NCI-H2171 (cell line): ENCODE measurements at places on chromosomes 1 and 21.

DNA sequence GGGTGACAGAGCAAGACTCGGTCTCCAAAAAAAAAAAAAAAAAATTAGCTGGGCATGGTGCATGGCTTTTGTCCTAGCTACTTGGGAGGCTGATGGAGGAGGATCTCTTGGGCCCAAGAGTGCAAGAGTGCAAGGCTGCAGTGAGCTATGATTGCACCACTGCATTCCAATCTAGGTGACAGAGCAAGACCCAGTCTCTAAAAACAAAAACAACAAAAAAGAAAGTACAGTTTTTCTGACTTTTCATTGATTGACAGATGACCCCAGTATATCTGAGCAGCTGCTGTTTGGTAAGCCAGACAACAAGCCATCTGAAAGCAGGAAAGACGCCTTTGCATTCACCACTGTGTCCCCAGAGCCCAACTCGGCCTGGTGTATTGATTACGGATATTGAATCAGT, 10.9 kb upstream of the DPT start:
- no peak for DNase-seq

GRCh38 chr1:203440771-203441170, 34.8 kb upstream of the PRELP start:
- no peak for DNase-seq

DNA sequence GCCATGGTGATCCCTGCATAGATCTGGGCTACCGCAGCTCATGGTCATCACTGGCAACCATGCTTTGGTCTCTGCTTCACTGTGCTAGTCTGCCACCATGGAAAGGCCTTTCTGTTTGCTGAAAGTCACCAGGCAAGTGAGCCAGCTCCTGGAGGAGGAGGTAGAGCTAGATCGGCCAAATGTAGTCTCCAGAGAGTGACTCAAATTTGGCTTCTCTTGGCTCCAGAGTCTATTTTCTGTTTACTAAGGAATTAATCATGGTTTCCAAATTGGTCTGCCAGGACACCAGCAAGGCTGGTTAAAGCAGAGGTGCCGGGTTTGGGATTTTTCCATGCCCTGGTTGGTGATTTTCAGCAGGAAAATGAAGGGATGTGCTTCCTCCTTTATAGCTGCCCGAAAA, 52.7 kb upstream of the IVNS1ABP start:
- DNase-seq: no peak

DNA sequence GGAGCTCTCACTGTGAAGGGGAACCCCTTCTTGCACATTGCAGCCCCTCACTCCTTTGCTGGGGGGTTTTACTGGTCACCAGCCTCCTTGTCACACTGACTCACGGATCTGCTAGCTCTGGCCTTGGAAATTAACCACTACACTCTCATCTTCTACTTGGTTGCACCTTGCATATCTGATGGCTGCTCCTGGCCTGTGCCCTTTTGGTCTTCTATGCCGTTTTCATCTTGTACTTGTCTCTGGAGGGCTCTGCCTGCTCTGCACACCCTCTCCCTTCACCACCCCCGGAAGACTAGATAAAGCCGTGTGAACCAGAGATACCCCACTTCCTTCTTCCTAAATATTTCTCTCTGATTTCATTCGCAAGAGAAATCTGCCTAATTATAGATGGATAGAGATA, 44.6 kb downstream of the CD247 start:
- no peak for DNase-seq

DNA sequence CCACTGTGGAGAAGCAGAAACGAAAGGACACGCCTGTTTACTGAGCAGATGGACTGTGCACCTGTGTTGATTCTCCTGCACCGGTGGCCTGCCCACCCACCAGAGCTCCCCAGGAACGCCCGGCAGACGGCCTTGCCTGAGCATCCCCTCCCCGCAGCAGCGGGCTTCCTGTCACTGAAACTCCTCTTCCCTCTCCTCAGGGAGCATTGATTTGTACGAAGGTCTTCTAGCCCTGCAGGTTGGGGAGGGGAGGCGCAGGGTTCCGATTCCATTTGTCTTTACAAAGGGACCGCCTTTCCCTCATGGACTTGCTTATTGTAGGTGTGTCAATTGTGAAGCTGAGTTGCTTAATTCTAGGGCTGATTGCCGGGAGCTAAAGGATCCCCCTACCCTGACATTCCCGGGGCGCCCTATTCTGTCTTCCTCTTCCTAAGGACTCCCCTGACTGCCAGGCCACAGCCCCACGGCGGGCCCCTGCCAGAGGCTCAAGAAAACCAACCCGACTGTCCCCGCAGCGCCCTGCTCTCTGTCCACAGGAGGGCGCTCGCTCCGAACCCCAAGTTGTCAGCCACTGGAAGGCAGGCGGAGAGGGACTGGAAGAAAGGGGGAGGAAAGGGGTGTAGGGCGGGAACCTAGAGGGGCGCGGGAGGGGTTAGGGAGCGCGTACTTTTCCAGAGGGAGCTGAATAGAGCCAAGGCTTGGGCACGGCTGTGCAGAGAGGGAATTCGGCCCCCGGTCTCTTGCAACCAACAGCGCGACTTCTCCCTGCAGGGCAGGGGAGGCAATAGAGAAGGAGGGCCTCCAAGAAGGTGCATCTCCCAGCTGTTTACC, 2.8 kb downstream of the S100A6 start:
- DNase-seq: peak; percentile 84

- DNase-seq: no peak
Observed at GRCh38 chr1:10916311-10916710, 96.1 kb upstream of the TARDBP start.

- peak; percentile 20 for DNase-seq
Observed at GRCh38 chr1:72284348-72285073, 2.2 kb upstream of the NEGR1 start.

- DNase-seq: no peak
Observed at GRCh38 chr1:32919811-32920733, 18.9 kb upstream of the TMEM54 start.

- DNase-seq: no peak
Observed at GRCh38 chr1:209704584-209704983, at the start of gene HSD11B1. Gene HSD11B1, plus strand, starts transcription at chr1:209704846. Its CDS starts 97 bp downstream, at chr1:209704943.

- DNase-seq: no peak
Observed at GRCh38 chr1:195113471-195113870, 1494.8 kb downstream of the KCNT2 start.

GRCh38 chr1:59146651-59147358, 150.1 kb upstream of the FGGY start:
- DNase-seq: no peak

GRCh38 chr1:4636644-4637380, 17.6 kb upstream of the AJAP1 start:
- no peak for DNase-seq

- peak; percentile 80 for DNase-seq
Observed at GRCh38 chr1:11157867-11158266, 31.3 kb upstream of the ANGPTL7 start.
